Activated CD4-positive, alpha-beta T cell treated with anti-CD3 and anti-CD28 coated beads for 24 hours (primary cell): ENCODE measurements at places on chromosomes 12 and 14.

- no peak for DNase-seq
Observed at GRCh38 chr12:49920241-49920914, 16.7 kb upstream of the FAIM2 start.

- no peak for DNase-seq
Observed at GRCh38 chr12:18837025-18837424, 99.1 kb downstream of the CAPZA3 start.

DNA sequence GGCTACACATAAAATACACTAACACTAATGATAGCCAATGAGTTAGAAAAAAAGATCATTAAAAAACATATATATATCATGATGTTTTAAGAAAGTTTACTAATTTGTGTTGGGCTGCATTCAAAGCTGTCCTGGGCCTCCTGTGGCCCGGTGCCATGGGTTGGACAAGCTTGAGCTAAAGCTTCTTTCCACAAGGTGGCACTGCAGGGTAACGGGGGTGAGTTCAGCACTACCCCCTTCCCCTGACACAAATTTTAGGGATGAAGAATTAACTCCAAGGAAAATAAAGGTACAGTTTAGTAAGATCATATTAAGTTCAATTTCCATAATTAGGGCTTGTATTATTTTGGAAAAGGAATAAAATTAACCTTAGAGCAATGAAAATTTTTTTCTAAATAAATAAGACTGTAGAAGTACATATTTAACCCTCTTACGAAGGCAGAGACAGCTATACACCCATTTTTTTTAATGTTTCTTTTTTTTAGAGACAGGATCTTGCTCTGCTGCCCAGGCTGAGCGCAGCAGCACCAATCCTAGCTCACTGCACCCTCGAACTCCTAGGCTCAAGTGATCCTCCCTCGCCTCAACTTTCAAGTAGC, 38.9 kb downstream of the PPP1R13B start:
- DNase-seq = peak; percentile 58

- no peak for DNase-seq
Observed at GRCh38 chr14:59582845-59583509, 6.4 kb upstream of the CCDC175 start.

- DNase-seq = no peak
Observed at GRCh38 chr14:56494167-56494566, 85.4 kb upstream of the TMEM260 start.

- DNase-seq = no peak
Observed at GRCh38 chr14:101600336-101600890, 39.1 kb downstream of the DIO3 start.

GRCh38 chr12:69129017-69129416, 110.4 kb upstream of the CPSF6 start:
- DNase-seq = no peak

DNA sequence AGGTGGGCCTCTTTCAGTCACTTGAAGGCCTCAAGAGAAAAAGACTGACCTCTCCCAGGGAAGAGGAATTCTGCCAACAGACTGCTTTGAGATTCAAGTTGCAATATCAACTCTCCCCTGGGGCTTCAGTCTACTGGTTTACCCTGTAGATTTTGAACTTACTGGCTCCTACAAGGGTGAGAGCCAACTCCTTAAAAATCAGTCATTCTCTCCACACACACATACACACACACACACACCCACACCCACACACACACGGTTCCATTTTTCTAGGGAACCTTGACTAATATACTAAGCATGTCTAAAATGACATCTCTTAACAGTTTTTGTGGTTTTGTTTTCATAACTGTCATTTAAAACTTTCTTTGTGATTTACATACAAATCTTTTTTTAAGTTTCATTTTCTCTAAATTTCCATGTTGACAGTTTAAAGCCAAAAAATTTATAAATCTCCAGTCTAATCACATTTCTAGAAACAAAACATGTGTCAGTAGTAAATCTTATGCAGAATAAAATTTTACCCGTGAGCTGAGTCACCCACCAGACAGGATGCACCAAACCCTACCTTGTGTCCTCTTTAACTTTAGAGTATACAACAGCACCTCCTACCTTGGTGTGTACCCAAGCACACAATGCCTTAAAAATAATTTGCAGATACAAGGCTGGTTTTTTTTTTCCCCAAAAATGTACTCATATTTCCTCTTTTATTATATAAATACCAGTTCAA, 394.6 kb downstream of the AEBP2 start:
- no peak for DNase-seq

GRCh38 chr12:89875225-89875624, 166.6 kb upstream of the ATP2B1 start:
- no peak for DNase-seq

DNA sequence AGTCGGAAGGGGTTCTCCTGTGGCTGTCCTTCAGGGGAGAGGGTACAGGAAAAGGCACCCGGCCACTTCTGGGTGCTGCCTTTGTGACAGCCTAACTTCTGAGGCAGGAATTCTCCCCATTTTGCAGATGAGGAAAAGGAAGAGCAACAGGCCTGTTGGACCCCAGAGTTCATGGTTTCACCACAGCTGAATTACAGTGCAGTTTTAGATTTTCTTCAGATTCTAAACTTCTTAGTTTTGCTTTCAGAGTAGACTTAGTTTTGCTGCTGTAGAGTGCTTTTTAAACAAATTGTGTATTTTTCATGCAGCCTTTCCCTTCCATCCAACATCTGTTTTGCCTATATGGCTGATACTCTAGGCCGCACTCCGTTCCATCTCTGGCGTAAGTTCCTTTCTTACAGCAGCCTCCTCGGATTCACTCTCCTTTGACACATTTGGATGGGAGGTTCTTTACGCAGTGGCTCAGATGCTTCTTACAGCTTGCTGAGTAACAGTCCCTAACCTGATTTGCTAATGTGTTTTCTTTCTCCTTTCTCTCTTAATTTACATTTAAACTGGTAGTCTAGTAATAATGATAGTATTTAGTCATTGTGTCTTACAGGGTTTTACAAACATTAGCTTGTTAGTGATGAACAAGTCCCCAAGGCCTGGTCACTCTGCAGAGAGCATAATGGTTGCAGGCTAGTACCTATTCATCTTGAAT, 7.8 kb downstream of the TRAF3 start:
- no peak for DNase-seq

DNA sequence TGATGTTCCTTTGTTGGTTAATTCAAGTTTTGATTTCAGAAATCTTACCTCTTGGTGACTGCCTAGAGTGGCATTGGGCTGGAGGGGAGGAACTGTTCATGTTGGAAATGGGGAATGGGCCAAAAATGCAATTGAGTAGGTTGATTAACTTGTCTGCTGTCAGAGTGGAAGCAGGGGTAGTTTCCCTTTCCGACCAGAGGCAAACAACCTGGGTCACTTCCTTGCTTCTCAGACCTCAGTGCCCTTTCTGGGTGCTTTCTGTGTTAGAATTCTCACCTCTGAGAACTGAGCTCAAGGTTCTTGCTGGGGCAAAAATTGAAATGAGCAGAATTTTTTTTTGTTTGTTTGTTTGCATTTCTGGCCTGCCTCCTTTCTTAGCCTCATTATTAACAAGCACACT, 2.3 kb upstream of the M6PR start:
- DNase-seq = no peak

DNA sequence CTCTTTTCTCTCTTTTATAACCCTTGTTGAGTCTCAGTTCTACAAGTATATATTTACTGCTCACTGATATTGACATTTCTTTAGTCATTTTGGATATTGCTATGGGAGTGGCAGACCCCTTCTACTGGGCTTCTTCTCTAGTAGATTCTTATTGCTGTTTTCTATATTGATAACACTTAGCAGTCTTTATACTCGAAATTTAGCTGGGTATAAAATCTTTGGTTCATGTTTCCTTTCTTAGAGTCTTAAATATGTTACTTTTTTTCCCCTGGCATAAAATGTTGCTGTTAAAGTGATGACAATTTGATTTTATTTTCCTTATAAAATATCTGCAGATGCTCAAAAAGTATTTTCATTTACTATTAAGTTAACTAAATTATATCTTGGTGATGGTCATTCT, 32.6 kb downstream of the VRK1 start:
- DNase-seq = no peak

GRCh38 chr14:103772078-103772712, 56.6 kb downstream of the ZFYVE21 start:
- DNase-seq = no peak

- DNase-seq = no peak
Observed at GRCh38 chr12:9864913-9865675, 4.1 kb downstream of the CLEC2B start.

- no peak for DNase-seq
Observed at GRCh38 chr12:103813949-103814348, 27.1 kb downstream of the NT5DC3 start.

DNA sequence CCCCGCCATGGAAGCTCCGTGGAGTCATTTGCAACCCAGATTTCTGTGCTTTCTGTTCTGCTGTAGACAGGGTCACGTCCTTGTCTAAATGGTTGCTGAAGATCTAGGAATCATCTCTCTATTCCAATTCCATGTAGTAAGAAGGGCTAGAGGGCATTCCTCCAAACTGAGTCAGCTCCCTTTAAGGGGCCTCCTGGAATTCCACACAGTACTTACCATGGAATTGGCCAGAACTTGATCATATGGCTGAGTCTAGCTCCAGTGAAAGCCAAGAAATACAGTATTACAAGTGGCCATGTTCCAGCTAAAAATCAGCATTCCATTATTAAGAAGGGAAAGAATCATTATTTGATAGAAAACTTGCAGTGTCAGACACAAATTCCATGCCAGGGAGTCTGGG, 171.9 kb downstream of the PRKCH start:
- DNase-seq = no peak

- no peak for DNase-seq
Observed at GRCh38 chr12:125890971-125891370, 825.7 kb downstream of the AACS start.

GRCh38 chr12:23906329-23906728, 43.1 kb downstream of the SOX5 start:
- DNase-seq = no peak

- DNase-seq = peak; percentile 1
Observed at GRCh38 chr12:63276537-63277365, 125.8 kb upstream of the AVPR1A start.

GRCh38 chr12:25084816-25085215, 110.1 kb downstream of the DNAI7 start:
- DNase-seq = no peak
